Activated T-cell treated with anti-CD3 and anti-CD28 coated beads for 4 hours (primary cell): ENCODE measurements at places on chromosomes 13 and 19.

GRCh38 chr19:9917321-9917720 is 19.0 kb downstream of the OLFM2 start:
- DNase-seq = no peak

DNA sequence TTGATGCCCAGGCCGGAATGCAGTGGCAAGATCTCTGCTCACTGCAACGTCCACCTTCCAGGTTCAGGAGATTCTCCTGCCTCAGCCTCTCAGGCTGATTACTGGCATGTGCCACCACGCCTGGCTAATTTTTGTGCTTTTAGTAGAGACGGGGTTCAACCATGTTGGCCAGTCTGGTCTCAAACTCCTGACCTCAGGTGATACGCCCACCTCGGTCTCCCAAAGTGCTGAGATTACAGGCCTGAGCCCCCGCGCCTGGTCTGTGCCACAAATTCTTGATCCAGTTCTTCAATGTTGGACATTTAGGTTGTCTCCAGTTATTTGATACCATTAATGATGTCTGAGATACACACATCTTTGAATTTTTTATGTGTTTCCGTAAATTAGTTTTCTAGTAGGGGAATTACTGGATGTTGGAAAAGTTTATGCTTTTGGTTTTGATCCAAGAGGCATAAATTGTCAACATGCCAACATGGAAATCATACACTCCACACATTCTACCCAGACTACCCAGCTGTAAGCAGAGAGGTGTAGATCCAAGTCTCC is 525 bp upstream of the COG3 start:
- no peak for DNase-seq

- DNase-seq = no peak
Observed at GRCh38 chr19:27974082-27974513, 1238.9 kb downstream of the UQCRFS1 start.

GRCh38 chr13:27037171-27037570 is 134.4 kb downstream of the USP12 start:
- DNase-seq = no peak

DNA sequence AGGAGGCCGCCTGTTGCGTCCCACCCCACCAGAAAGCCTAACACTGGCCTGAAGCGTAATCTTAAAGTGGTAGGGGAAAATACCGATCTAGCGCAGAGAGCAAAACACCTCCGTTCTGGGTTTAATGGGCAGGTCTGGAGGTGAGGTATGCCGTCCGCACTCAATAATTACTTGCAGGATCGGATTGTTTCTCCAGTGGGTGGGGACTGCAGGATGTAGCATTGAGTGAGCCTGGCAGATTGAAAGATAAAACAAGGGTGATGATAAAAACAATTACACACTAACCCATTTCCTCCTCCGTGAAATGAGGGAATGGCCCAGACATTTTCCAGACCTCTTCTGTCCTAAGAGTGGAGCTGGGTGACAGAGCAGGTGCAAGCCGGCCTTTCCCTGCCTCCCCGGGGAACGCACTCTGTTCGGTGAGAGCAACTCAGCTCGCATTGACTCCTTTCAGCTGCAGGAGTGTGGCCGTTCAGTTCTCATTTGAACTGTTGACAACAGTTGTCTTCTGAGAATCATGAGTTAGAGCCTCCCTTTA is 110.2 kb upstream of the DOCK9 start:
- no peak for DNase-seq

DNA sequence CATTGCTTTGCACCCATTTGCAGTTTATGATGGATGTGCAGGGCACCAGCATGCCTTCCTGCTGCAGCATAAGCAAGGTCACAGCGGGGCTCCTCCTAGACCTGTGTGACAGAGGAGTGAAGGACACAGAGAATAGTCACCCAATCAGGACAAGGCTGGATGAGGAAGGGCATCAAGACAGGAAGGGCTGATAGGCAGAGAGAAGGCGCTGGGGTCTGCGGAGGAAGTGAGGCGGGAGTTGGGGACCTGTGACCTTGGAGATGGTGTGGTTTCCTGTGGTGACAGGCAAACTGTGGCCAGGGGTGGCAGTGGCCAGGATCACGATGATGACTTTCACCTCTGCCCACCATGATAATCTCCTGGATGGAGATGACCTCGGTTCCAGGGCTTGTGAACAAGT is 16.4 kb upstream of the KCTD15 start:
- DNase-seq = no peak

DNA sequence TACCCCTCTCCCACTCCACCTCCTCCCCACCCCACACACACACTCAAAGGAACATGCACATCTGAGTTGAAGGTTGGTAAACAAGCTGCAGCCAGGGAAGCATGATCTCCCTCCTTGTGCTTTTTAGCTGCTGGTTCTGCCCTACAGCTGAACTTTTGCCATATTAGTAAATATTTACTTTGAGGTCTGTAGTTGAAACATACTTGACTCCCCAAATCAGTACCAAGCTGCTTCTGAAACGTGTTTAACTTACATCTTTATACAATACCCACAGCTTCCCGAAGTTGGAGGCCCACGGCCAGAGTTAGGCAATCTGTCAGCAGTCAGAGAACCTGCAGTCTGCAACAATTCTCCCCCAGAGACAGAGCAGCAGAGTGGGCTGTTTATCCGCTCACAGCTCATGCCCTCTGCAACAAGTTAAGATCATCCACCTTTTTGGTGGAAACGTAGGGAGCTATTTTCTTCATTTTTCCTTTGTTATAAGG is 1.5 kb upstream of the PCDH20 start:
- no peak for DNase-seq

- DNase-seq = peak; percentile 31
Observed at GRCh38 chr13:94548821-94549231, 47.1 kb downstream of the TGDS start.

- DNase-seq = no peak
Observed at GRCh38 chr13:35903075-35903474, 228.1 kb downstream of the DCLK1 start.

DNA sequence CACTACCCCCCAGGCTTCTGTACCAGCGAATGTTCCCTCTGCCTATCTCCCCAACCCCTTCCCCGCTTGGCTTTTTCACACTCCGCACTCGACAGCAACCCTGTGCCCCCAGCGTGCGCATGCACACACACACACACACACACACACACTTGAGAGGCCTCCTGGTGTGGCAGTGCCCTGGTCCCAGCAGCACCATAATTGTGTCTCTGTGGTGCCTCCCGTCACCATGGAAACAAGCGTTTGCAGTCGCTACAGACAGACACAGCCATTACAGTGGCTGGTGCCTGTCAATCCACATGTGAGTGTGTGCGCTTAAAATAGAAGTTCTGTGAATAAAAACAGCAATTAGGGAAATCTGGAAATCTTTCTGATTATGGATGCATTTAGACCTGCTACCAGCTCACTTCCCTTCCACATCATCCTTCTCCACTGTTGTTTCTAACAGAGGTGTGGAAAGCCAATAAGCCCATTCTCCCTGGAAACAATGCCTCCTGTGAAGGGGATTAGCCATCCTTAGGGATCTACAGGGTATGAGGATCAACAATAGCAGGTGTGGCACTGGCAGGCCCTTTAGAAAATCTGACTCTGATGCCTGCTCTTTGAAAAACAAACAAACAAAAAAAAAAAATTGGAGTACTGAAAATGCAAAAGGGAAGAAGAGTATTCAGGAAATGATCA is 146.3 kb downstream of the DCLK1 start:
- DNase-seq = no peak

- DNase-seq = no peak
Observed at GRCh38 chr19:14746886-14747285, 31.5 kb downstream of the ADGRE2 start.

- DNase-seq = no peak
Observed at GRCh38 chr19:30076751-30077670, 135.0 kb downstream of the URI1 start.

DNA sequence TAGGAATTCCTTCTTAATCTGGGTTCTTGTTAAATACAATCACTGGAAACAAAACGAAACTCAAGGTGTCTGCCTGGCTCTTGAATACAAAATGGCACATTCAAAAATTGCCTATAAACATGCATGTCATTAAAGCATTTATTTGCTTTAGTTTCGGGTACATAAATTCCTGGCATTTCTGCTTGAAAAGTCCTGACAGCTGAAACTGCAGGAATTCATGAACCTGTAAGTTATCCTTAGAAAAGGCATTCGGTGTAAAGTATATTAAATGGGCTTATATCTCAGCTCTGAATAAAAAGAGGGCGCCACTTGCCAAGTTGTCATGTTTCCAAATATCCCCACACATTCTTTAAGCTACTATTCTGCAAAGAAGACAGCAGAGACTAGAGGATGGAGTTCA is 32.9 kb downstream of the RXFP2 start:
- DNase-seq = no peak

GRCh38 chr19:14164082-14164481 is 27.7 kb upstream of the ASF1B start:
- no peak for DNase-seq

GRCh38 chr13:76644906-76645305 is 241.3 kb downstream of the KCTD12 start:
- DNase-seq = no peak

DNA sequence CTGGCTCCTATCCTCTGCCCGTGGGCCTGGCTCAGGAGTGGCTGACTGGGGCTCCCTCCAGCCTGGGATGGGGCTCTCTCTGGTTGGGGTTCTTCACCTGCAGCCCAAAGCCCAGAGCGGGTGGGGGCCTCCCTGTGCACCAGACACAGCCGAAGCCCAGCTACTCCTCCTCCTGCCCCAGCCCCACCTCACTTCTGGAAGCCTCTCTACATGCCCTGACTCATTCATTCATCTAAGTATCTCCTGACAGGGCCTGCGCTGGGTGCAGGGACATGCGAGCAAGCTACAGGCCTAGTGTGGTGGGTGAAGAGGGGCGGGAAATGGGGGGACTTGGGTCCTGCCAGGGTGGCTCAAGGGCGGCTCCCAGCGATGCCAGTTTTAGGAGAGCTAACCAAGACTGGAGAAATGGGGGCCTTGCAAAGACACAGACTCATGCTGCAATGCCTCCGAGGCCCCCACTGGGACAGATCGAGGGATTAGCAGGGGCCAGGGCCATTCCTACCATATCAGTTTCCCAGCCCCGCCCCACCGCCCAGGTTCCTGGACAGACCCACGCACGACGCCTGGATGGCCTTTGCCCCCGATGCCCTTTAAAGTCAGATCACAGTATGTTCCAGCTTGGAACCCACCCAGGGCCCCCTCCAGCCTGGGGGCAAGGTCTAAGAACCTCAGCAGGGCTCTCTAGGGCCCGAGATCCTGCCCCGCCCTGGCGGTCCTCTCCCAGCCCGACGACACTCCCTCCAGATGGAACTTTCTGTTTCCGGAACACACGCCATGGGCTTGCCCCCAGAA is 12.6 kb downstream of the LSM4 start:
- no peak for DNase-seq

- DNase-seq = peak; percentile 17
Observed at GRCh38 chr13:23899555-23899954, 2.3 kb upstream of the C1QTNF9B start.

GRCh38 chr13:21324803-21325202 is 134.3 kb downstream of the ZDHHC20 start:
- no peak for DNase-seq

GRCh38 chr13:96994017-96994857 is at the start of gene OXGR1:
TSS of gene OXGR1 (minus strand) at chr13:96994476. CDS start at chr13:96987759, 6,717 bp downstream.
- DNase-seq = no peak

DNA sequence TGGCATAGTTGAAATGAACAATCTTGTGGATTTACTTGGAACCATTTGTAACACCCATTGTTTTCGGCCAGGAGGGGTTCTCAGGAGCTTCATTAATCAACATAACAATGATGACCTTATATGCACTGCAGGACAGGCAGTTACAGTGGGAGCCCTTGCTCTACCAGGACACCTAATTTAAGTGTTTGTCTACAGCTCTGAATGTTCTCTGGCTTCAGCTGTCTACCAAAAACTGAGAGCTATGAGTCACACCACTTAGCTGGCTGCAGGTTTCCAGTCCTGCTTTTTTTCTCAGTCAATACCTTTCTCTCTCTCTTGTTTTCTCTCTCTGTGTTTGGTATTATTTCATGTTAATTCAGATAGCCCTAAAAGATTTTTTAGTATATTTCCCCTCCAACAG is 105.4 kb upstream of the MBNL2 start:
- no peak for DNase-seq

DNA sequence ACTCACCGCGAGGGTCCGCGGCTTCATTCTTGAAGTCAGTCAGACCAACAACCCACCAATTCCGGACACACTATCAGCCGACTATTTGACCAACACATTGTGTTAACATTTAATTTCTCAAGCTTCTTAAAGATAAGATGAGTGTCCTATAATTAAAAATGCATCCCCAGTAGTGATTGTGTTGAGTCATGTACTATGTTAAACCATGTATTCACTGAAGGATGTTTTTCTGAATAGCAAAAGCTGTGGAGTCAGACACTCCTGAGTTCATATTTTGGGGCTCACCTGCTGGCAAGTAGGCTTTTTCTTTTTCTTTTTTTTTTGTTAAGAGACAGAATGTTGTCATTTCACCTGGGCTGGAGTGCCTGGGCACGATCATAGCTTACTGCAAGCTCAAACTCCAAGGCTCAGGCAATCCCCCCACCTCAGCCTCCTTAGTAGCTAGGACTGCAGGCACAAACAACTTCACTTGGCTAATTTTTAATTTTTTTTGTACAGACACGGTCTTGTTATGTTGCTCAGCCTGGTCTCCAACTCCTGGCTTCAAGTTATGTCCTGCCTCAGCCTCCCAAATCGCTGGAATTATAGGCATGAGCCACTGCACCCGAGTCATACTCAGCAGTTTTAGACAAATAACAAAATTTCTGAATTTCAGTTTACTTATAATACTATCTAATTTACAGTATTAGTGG is 606.9 kb downstream of the PCDH9 start:
- no peak for DNase-seq
